ENCODE measurements at places on chromosomes 11 and 22.

DNA sequence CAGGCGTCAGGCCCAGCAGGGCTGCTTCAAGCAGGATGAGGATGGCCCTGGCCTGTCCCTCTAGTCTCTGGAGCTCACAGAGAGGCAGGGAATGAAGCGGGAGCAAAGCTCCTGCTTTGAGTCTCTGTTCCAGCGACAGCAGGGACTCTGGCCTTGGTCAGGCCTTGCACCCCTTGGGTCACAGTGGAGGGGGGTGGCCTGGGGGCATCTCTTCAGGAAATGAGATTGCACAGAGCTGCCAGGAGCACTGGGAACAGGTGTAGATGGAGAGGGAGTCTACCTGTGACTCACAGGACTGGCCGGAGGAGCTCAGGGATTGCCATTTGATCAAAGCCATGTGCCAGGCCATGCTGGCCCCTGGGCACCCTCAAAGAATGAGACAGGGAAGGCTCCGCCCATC is 1.6 kb downstream of the ANO1 start:
- DNase-seq: no peak

GRCh38 chr11:104001561-104002056 is 34.8 kb upstream of the DDI1 start:
- DNase-seq: no peak

- DNase-seq: no peak
These were observed 1.9 kb downstream of the RPLP2 start for GRCh38 chr11:811446-812245.

DNA sequence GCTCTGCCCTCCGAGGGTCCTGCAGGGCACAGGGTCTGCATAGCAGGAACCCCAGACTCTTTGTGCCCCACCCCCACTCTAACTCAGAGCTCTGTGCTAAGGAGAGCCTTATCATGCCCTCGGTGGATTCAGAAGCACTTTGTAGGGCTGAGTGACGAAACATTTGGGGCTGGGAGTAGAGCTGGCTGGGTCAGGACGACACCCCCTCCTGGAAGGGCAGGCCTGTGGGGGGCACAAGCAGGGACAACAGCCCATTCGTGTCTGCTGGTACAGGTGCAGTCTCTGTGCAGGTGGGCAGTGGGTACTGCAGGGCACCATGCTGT is 8.9 kb downstream of the APOBEC3A start:
- DNase-seq: no peak

DNA sequence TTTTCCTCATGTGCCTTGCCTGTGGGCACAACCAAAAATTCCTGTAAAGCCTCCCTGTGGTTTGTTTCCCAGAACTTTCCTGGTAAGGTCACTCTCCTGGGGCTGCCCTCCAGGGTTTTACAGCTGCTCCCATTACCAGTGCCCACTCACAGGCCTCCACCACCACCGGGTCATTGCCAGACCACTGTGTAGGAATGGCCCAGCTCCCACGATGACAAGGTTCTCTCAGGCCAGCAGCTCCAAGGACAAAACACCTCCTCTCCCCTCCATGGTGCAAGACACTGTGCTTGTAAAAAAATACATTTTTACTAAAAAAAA is 96.1 kb upstream of the AKIP1 start:
- no peak for DNase-seq

GRCh38 chr22:37077802-37078448 is 26.4 kb downstream of the KCTD17 start:
- DNase-seq: no peak

DNA sequence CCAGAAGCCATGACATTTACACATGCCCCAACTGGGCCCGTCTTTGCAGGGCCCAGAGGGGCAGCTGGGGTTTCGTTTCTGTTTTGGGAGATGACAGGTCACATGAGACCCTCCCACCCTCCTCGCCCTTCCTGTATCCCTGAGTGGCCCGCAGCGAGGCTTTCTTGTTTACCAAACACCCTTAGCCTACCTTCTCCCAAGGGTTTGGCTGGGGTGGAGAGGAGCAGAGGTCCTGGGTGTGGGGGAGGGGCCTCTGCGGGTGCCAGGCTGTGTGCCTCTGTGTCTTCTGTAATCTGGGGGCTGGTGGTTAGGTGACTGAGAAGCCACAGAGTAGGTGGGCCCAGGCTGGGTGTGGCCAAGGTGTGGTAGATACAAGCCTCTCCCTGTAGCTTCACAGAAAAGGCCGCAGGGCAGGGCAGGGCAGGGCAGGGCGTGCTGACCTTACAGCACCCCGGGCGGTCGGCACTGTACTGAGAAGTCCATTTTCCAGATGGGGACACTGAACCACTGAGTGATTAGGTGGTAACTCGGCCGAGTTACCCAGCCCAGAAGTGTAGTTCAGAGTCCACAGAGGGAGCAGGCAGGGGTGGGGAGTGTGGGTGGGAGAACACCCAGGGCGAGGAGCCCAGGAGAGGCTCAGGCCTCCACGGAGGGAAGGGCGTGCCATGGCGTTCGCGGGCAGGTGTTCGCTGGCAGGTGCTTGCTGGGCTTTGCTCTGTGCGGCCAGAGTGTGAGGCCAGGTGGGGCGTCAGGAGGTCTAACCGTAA is 8.7 kb downstream of the PRR5 start:
- DNase-seq: no peak

- no peak for DNase-seq
These were observed 24.4 kb upstream of the PSMA1 start for GRCh38 chr11:14544611-14545010.

GRCh38 chr11:128533472-128533871 is 53.9 kb downstream of the ETS1 start:
- DNase-seq: no peak

DNA sequence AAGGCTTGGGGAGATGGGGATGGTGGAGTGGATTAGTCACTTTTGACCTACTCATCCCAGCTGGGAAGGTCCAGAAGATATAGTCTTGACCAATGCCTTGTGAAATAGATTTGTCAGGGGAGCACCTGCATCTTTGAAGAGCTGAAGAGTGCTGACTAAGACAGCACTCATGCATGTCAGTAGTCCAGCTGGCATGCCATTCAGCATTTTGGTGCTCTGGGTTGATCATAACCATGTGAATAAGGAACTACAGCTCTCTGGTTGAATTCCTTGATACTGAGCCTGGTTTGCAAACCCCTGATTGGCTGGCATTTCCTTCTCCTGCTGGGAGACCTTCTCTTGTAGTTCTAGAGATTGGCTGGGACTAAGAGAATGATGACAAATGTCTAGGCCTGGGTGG is 106.8 kb upstream of the ALX4 start:
- DNase-seq: no peak

- no peak for DNase-seq
These were observed 65.1 kb upstream of the TNRC6B start for GRCh38 chr22:40112595-40112994.

DNA sequence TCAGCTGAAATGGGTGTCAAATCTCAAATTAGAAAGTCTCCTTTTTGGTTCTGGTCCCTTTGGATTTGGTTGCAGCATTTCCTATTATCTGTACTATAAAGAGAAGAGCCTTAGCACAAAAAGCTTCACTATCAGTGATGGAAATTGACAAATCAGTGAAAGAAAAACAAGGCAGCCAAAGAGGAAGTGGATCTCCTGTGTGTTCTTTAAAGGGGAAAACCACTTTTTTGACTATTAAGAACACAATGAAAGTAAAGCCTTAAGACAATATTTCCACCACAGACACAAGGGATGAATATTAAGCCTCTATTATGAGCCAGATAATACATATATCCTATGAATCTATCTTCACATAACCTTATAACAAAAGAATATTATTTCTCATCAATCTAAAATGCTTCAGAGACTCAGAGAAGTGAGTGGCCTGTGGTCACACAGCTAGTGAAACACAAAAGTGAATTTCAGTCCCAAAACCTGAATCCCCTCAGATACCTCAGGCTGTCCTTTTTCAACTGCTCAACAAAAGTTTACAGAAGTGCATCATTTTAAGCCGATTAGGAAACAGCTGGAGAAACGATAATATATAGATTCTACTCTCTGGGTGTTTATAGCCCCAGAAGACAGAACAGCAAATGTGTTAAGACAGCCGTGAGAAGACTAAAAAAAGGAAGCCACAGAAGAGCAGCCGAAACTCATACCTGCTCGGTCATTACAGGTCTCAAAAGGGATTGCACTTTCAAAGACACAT is 24.4 kb upstream of the FSHB start:
- no peak for DNase-seq

DNA sequence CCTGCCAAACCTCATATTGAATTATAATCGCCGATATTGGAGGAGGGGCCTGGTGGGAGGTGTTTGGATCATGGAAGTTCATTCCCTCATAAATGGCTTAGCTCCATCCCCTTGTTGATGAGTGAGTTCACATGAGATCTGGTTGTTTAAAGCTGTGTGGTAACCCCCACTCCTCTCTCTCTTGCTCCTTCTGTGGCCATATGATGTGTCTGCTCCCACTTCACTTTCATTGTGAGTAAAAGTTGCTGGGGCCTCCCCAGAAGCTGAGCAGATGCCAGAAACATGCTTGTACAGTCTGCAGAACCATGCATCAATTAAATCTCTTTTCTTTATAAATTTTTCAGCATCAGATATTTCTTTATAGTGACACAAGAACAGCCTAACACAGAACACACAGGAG is 929.0 kb upstream of the FAT3 start:
- no peak for DNase-seq

DNA sequence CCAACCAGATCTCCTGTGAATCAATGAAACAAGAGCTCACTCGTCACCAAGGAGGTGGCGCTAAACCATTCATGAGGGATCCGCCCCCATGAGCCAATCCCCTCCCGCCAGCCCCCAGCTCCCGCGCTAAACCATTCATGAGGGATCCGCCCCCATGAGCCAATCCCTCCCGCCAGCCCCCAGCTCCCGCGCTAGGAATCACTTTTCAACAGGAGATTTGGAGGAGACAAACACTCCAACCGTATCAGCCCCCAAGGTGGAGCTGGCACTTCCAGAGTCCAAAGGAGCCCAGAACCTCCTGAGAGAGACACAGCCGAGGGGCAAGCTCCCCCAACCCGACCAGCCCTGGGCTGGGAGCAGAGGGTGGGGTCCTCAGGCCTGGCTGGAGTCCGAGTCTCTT is 40.9 kb upstream of the PRR5 start:
- DNase-seq: no peak

DNA sequence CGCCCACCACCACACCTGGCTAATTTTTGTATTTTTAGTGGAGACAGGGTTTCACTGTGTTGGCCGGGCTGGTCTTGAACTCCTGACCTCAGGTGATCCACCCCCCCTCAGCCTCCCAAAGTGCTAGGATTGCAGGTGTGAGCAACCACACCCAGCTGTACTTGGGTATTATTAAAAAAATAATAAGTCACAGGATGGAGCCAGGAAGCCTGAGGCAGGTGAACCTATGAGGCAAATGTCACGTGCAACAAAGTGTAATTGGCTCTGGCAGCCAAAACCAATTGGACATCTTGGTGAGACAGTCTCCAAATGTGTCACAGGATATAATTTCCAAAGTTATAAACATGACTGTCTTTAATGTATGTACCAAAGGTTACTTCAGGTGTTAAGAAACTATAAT is 24.0 kb upstream of the MALAT1 start:
- no peak for DNase-seq

- DNase-seq: no peak
These were observed 5.4 kb downstream of the LINC01488 start for GRCh38 chr11:69486773-69487291.

DNA sequence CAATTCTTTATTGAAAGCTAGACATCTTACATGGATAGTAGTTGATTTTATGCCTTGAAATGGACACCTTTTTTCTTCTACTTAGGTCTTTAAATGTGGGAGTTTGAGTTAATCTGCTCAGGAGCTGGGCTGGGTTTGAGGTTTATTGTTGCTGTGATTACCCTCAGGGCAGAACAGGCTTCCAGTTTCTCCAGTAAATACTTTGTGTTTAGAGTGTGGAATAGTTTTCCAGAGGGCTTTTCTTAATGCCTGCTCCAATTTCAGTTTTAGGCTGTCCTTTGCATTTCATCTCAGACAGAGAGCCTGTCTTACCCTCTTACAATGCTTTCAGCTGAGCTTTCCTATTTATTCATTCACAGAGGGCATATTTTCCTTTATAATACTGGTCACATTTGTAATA is 69.9 kb upstream of the ADORA2A start:
- DNase-seq: no peak

- no peak for DNase-seq
These were observed 654.3 kb downstream of the NTM start for GRCh38 chr11:132024587-132025295.

DNA sequence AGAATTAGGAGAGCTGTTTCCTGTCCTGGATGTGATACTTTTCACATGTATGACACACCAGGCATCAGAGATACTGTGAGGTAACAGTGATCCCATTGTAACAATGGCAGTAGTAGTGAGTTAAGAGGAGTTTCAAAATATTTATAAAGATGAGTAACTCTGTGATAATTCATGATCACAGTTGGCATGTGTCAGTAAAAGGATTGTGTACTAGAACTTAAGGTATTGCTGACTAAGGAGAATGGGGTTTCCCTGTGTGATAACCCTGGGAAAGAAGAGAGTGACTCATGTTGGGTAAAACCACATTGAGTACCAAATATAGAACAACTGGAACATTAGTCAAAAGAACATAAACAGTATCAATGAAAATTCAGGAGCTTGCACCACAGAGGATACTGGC is 22.9 kb upstream of the SLC5A1 start:
- no peak for DNase-seq

GRCh38 chr11:40274017-40274416 is 1185.4 kb downstream of the LRRC4C start:
- DNase-seq: no peak
